Adrenal gland (tissue), 19 donors: ENCODE measurements at places on chromosomes 3 and 15. TPM values are rescaled to one million over a fixed set of nuclear protein-coding genes. Genes with fewer than 3 reads are reported as not detected.
A peak's percentile ranks its signal among the peaks of the same experiment; 100 is the strongest.

- H3K36me3 ChIP-seq, result no peaks in the 10 kb centered on the region
- no peaks in the 10 kb centered on the region for H3K4me1 ChIP-seq
- H3K4me3 ChIP-seq, result no peak overlapping the region
These were observed 54.3 kb upstream of the CBLB start for GRCh38 chr3:105923140-105923539.

- H3K27ac ChIP-seq, result peak overlapping the region; percentile 8
- peaks cover 8% of the 10 kb centered on the region for H3K4me1 ChIP-seq
- H3K4me3 ChIP-seq, result no peak overlapping the region
- no peaks in the 10 kb centered on the region for H3K36me3 ChIP-seq
- H3K27me3 ChIP-seq, result no peaks in the 10 kb centered on the region
These were observed 3.0 kb upstream of the GPR87 start for GRCh38 chr3:151319628-151320027.

DNA sequence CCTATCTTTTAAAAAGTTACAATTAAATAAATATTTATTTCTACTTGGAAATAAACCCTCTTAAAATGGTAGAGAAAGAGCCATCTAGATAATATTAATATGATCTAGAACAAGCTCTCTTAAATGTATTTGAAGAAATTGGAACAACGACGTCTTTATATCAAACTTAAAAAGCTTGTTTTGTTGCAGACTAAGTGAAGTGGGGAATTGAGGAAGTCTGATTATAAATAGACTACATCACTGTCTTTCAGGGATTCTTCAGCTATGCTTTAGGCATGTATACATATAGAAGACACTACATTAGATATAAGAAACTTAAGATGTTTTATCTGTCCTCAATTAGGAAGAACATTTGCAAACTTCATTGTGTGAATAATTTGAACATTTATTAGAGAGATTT, 1.8 kb downstream of the BCHE start:
- no peak overlapping the region for H3K4me3 ChIP-seq
- no peak for DNase-seq
- H3K4me1 ChIP-seq, result no peaks in the 10 kb centered on the region
- H3K36me3 ChIP-seq, result no peaks in the 10 kb centered on the region
- no peak overlapping the region for H3K27ac ChIP-seq
- H3K27me3 ChIP-seq, result no peaks in the 10 kb centered on the region

LRRC31 gene
- not detected for polyA plus RNA-seq

DNA sequence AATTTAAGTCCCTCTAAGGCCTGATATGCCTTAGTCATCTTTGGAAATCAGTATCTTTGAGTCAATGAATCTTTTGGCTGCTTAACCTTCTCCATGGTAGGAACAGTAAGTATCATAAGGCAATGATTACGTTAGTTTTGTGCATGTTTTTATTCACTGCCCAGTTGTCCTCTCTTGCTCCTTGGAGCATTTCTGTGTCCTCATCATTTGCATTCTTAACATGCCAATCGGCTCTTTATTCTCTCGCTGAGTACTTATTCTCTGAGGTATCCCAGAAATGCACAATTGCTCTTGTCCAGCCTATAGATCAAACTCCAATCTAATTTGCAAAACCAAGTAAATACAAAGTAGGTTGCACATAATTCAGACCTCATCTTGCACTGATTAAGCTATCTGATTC, 405.0 kb upstream of the IL12A start:
- no peak overlapping the region for H3K4me3 ChIP-seq
- H3K27ac ChIP-seq, result no peak overlapping the region
- no peaks in the 10 kb centered on the region for H3K36me3 ChIP-seq
- no peaks in the 10 kb centered on the region for H3K4me1 ChIP-seq

GOLGA8G gene
- polyA plus RNA-seq, result not detected

ROPN1 gene
- not detected for polyA plus RNA-seq

GRCh38 chr15:33126559-33127290, 67.8 kb downstream of the FMN1 start:
- H3K4me3 ChIP-seq, result no peak overlapping the region
- no peaks in the 10 kb centered on the region for H3K4me1 ChIP-seq
- no peaks in the 10 kb centered on the region for H3K27me3 ChIP-seq
- no peaks in the 10 kb centered on the region for H3K36me3 ChIP-seq
- DNase-seq, result peak; percentile 53
- no peak overlapping the region for H3K27ac ChIP-seq

GRCh38 chr15:24955531-24955921, 739 bp downstream of the SNRPN start:
- H3K4me3 ChIP-seq, result peak overlapping the region; percentile 37
- peak overlapping the region; percentile 94 for H3K27ac ChIP-seq
- H3K36me3 ChIP-seq, result no peaks in the 10 kb centered on the region
- peaks cover 10% of the 10 kb centered on the region for H3K4me1 ChIP-seq
- DNase-seq, result peak; percentile 14
- H3K27me3 ChIP-seq, result no peaks in the 10 kb centered on the region

DNA sequence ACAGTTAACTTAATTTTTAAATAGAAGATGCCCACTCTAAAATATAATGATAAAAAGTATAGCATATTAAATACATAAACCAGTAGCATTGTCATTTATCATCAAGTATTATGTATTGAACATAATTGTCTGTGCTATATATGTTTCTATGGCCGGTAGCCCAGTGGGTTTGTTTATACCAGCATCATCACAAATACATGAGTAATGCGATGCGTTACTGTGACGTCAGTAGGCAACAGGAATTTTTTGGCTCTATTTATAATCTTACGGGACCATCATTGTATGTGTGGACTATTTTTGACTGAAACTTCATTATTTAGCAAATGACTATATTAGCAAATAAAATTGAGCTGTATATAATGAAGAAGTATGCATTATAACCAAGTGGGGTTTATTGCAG, 82.1 kb downstream of the FLNB start:
- H3K27me3 ChIP-seq, result no peaks in the 10 kb centered on the region
- H3K27ac ChIP-seq, result no peak overlapping the region
- peaks cover under 1% of the 10 kb centered on the region for H3K4me1 ChIP-seq
- DNase-seq, result no peak

DNA sequence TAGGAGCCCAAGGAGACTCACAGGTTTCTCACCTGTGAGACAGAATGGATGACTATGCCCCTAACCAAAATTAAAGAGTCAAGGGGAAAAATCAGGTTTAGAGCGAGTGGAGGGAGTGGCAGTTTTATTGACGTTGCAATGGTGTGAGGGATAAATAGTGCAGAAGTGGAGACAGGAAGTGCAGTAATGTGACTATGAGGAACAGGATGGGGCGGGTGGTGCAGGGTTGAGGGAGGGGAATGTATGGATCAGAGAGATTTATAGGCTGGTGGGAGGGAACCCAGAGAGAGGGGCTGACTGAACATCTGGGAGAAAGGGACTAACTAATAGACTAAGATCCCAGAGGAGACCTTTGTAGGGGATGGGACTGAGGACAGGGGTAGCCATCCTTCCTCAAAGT, 26.5 kb downstream of the EIF2AK4 start:
- H3K27me3 ChIP-seq, result no peaks in the 10 kb centered on the region
- DNase-seq, result no peak
- H3K27ac ChIP-seq, result no peak overlapping the region
- H3K36me3 ChIP-seq, result peaks cover 52% of the 10 kb centered on the region
- H3K4me3 ChIP-seq, result no peak overlapping the region

- no peak overlapping the region for H3K4me3 ChIP-seq
- H3K4me1 ChIP-seq, result peaks cover 17% of the 10 kb centered on the region
- peak; percentile 84 for DNase-seq
These were observed 41.6 kb downstream of the MRAS start for GRCh38 chr3:138389841-138390581.

CNTN3 gene
- 1.3 TPM for polyA plus RNA-seq

- no peak for DNase-seq
- H3K4me1 ChIP-seq, result peaks cover 29% of the 10 kb centered on the region
- H3K27me3 ChIP-seq, result no peaks in the 10 kb centered on the region
- H3K36me3 ChIP-seq, result no peaks in the 10 kb centered on the region
- H3K4me3 ChIP-seq, result no peak overlapping the region
- H3K27ac ChIP-seq, result no peak overlapping the region
These were observed 32.3 kb downstream of the VGLL4 start for GRCh38 chr3:11611341-11611799.

DNA sequence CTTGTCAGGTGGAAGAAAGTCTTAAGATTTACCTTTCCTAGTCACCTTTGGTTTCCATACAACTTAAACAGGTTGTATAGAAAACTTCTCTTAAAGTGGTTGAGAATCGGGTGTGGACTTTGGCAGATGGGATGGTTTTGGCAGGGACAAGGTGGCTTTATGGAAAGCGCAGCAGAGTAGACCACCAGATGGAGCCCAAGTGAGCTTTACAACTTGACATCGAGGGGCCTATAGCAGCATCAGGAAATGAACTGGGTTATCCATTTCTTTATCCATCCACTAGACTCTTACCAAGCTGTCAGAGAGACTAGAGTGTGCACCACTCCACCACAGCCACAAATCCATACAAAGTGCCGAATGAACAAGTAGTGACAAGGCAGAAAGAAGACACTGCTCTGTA, 85.3 kb upstream of the MBNL1 start:
- no peaks in the 10 kb centered on the region for H3K27me3 ChIP-seq
- H3K4me3 ChIP-seq, result no peak overlapping the region

- no peaks in the 10 kb centered on the region for H3K4me1 ChIP-seq
- H3K4me3 ChIP-seq, result no peak overlapping the region
- DNase-seq, result no peak
- no peaks in the 10 kb centered on the region for H3K36me3 ChIP-seq
These were observed 102.1 kb downstream of the ATP8B4 start for GRCh38 chr15:50016951-50017350.

DNA sequence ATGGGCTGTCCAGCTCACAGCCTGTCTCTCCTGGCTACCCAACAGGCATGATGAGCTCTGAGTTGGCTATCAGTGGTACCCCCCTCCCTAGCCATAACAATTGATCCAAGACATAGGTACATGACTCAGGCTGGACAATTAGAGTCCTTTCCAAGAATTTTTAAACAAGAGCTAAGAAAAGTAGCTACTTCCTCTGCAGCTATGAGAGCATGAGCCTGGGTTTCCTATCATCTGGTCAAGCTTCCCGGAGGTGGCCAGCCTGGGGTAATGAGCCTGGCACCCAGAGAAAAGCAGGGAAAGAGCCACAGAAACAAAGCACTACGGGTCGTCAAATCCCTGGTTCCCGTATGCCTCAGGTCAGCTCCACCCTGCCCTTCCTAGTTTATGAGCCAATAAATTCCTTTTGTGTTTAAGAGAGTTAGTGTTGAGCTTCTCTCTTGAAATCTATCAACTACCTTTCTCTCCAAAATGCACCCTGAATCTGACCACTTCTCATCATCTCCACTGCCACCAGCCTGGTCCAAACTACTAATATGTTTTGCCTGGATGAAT, 2.3 kb upstream of the SLC51B start:
- no peaks in the 10 kb centered on the region for H3K27me3 ChIP-seq
- H3K36me3 ChIP-seq, result no peaks in the 10 kb centered on the region
- H3K4me3 ChIP-seq, result no peak overlapping the region
- H3K4me1 ChIP-seq, result peaks cover 7% of the 10 kb centered on the region

SNX22 gene
- polyA plus RNA-seq, result 3.1 TPM

DNA sequence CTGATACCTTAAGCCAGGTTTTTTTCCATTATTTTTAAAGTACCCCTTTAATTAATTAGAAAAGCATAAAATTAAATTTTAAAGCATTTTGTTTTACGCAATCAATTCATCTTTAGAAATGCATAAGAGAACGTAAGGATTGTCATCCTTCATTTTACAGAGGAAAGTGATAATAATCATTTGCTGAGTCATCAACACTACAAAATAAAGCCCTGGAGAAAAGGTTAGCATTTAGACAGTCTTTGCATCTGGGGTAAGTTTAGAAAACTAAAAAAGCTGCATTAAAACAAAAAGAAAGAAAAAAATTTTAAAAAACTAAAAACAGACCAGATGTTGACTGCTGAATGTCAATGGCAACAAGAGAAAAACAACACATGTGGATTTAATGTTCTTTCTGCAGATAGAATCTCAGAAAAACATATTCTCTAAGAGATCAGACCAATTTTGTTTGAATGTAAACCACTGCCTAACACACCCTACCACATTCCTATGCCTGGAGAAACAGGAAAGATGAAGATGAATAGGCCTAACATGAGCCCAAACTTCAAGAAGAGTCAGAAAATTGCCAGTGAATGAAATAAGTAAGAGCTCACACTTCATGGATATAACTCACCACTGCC, 59.9 kb downstream of the SUCNR1 start:
- no peaks in the 10 kb centered on the region for H3K4me1 ChIP-seq
- H3K27ac ChIP-seq, result no peak overlapping the region
- no peak overlapping the region for H3K4me3 ChIP-seq

BCHE gene
- 5.9 TPM for polyA plus RNA-seq

TMCO5A gene
- not detected for polyA plus RNA-seq

GRCh38 chr3:189467451-189467850, 163.7 kb upstream of the TP63 start:
- no peak for DNase-seq
- no peak overlapping the region for H3K27ac ChIP-seq
- H3K4me3 ChIP-seq, result no peak overlapping the region
- no peaks in the 10 kb centered on the region for H3K36me3 ChIP-seq
- no peaks in the 10 kb centered on the region for H3K4me1 ChIP-seq
- no peaks in the 10 kb centered on the region for H3K27me3 ChIP-seq

PCOLCE2 gene
- 5.3 TPM for polyA plus RNA-seq

CYP1A1 gene
- not detected for polyA plus RNA-seq

LEKR1 gene
- polyA plus RNA-seq, result 0.71 TPM

RPUSD2 gene
- polyA plus RNA-seq, result 11.0 TPM

- peaks cover 10% of the 10 kb centered on the region for H3K36me3 ChIP-seq
- H3K27ac ChIP-seq, result no peak overlapping the region
- no peak for DNase-seq
- H3K4me3 ChIP-seq, result no peak overlapping the region
- H3K27me3 ChIP-seq, result no peaks in the 10 kb centered on the region
These were observed 62.9 kb downstream of the ATG7 start for GRCh38 chr3:11335056-11335608.

SKOR1 gene
- 1.1 TPM for polyA plus RNA-seq

SCN11A gene
- polyA plus RNA-seq, result 0.27 TPM

DNA sequence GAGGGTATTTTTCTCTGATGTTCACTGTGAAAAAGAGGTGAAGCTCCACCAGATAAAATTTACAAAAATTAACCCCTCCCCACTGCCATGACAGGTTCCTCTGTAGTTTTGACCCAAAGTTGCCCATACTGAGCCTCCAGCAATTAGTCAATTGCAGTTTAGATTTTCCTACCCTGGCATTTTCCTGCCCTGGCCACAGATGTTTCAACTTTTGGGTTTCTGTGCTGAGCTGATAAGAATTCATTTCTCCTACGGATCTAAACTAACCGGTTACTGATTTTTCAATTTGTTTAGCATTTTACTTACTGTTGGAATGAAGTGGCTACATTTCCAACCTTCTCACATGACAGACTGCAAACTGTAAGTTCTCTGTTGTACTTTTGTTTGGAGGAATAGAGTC, 1346.1 kb upstream of the EPHA6 start:
- no peaks in the 10 kb centered on the region for H3K4me1 ChIP-seq
- DNase-seq, result no peak
- H3K27ac ChIP-seq, result no peak overlapping the region
- H3K4me3 ChIP-seq, result no peak overlapping the region
- H3K36me3 ChIP-seq, result no peaks in the 10 kb centered on the region
- no peaks in the 10 kb centered on the region for H3K27me3 ChIP-seq

GRCh38 chr3:54783611-54784010, 144.2 kb downstream of the LRTM1 start:
- no peak overlapping the region for H3K4me3 ChIP-seq
- H3K27me3 ChIP-seq, result no peaks in the 10 kb centered on the region
- no peak overlapping the region for H3K27ac ChIP-seq
- no peaks in the 10 kb centered on the region for H3K36me3 ChIP-seq
